SK-N-DZ (cell line): ENCODE measurements at places on chromosomes 16 and 17.

- DNase-seq: no peak
These were observed 14.0 kb upstream of the EMP2 start for GRCh38 chr16:10594312-10594950.

- peak; percentile 81 for DNase-seq
These were observed 58.3 kb downstream of the WIPI1 start for GRCh38 chr17:68398691-68399637.

DNA sequence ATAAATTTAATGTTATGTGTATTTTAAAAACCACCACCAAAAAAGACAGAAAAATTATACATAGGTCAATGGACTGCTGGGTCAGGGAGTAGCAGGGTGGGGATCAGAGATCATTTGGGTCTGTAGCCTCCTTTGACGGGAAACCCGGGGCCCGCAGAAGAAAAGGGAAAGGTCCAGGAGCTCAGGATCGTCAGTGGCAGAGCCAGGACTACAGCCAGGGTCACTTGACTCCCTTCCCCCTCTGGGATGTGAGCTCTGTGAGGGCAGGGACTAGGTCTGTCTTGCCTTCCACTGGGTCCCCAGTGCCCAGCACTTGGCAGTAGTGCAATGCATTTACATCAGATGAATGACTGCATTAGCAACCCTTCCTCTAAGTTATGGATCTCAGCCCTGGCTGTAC is 62.1 kb downstream of the TOM1L2 start:
- DNase-seq: no peak

- DNase-seq: no peak
These were observed 265.9 kb downstream of the SOX9 start for GRCh38 chr17:72386619-72387237.

DNA sequence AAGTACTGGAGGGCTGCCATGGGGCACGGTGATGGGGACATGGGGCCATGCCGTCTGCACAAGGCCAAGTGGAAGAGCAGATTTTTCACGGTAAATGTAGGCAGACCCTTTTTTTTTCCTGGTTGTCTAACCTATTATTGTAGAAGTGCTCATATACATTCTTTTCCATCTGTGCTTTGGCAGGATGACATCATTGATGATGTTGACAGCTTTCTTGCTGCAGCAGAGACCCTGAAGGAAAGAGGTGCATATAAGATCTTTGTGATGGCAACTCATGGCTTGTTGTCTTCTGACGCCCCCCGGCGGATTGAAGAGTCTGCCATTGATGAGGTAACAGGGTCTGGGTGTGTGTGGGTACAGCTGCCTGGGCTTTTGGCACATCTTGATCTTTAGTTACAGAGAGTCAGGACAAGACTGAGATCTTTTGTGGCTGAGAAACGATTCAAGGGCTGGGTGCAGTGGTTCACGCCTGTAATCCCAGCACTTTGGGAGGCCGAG is 23.3 kb upstream of the SLC5A10 start:
- no peak for DNase-seq

DNA sequence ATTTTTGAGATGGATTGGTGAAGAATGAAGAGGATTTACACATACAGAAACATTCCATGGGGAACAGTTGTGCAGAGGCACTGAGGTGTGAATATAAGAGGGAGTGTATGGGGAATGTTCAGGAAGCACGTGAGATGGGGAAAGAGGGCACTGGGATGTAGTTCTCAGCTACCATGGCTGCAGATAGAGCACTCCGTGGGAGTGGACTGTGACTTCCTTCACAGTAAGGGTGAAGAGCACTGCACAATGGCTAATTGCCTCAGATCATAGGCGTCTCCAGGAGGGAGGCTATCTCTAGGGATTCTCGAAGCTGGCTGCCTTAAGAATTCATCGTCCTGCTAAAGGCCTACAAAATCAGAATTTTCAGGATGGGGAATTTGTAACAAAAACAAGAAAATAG is 7.0 kb downstream of the YPEL2 start:
- DNase-seq: no peak

DNA sequence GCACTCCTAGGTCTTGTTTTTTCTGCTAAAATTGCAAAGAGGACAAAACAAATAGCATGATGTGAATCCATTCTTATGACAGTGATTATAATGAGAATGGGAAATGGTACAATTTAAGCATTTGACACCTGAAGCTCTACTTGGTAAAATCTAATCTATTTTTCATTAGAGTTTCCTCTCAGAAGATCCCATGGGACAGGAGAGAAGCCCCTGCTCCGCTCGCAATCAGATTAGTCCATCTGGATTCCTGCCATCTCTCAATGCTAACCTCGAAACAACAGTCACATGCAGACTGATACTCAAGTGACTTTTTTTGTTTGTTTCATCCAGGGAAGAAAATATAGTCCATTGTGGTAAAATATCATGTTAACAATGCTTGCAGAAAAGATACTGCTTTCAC is 107.4 kb upstream of the TOM1L1 start:
- DNase-seq: peak; percentile 68

DNA sequence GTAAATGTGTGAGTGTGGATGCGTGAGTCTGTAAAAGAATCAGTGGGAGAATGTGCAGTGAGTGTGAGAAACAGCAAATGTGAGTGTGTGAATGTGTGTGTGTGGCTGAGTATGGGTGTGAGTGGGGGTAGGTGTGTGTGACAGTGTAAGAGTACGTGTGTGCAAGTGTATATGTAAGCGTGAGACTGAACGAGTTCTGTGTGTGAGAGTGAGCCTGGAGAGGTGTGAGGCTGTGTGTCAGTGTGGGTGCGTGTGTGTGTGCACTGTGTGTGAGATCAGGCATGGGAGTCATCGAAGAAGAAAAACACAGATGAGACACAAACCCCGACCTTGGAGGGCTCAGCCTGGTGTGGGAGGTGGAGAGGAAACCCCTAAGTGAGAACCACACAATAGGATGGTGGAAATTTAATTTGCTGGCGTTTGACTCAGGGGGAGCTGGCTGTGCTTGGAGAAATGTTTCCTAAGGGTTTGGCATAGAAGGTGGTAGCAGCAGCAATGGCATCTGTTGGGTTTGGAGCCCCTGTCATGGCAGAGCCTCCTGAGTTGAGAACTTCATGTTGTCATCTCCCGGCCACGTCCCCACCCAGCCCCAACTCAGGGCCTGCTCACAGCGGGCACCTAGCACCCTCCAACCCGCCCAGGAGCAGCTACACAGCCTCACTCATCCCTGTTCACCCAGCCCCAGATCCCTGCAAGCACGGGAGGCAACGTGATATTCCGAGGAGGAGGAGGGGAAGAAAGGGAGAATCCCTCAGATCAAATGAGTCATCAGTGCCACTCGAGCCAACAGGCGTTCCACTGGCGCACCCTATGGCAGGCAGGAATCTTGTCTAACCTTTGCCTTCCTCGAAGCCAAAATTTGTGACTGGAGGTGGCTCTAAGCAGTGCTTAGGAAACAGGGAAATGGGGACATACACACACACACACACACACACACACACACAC is 14.3 kb upstream of the NUBP1 start:
- DNase-seq: no peak

DNA sequence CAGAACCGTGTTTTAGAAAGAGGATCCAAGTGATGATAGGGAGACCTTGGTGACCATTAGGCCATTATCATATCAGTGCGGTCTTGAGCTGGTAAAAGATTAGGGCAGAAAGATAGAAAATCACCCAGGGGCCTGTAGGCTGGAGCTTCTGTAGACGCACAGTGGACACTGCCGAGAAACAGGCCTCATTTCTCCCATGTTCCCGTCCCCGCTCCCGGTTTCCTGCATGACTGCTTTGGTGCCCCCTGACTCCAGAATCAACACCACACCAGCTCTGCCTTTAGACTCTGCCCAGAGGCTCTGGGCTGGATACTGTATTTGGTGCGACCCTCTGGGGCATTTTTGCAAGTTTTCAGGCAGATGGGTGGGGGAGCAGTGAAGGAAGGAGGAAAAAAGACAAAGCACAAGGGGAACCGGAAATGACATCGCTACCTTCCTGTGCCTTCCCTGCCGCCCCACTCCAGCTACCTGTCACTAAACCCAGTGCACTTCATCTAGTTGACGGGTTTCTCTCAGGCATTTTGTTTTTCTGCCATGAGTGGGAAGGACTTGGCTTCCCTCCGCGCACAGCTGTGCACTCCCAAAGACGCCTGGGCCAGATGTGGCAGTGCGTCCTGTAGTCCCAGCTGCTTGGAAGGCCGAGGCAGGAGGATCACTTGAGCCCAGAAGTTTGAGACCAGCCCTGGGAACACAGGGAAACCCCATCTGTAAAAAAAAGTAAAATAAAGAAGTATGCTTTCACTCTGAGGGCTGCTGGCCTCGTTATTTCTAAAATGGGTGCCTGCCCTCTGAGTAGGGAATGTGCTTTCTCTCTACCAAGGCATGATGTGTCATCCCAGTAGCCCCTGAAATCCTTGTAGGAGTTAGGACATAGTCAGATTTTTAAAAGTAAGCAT is 214.1 kb downstream of the RPTOR start:
- no peak for DNase-seq

DNA sequence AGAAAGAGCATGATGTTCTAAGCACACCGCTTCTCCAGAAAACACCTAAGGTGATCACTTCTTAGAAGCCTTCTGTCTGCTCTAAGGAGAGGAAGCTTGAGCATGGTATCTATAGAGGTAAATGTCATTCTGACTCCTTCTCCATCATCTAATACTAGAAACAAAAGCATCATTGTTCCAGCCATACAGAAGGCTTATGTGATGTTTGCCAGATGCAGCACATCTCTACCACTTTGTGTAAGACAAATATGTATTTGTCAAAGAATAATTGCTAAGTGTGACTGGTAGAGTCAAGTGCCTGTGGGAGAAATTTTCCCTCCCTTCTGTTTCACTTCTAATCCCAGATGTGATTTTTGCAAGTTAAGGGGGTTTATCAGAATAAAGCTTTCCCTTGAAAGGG is 217.1 kb downstream of the HS3ST3A1 start:
- DNase-seq: no peak
